ENCODE measurements at places on chromosomes 6 and 20. TPM values are rescaled to one million over a fixed set of nuclear protein-coding genes. Genes with fewer than 3 reads are reported as not detected.

GRCh38 chr6:27126815-27127537, 120.5 kb upstream of the PRSS16 start:
- peak; percentile 95 for DNase-seq

The LAMA2 gene
- total RNA-seq: 0.65 TPM

DNA sequence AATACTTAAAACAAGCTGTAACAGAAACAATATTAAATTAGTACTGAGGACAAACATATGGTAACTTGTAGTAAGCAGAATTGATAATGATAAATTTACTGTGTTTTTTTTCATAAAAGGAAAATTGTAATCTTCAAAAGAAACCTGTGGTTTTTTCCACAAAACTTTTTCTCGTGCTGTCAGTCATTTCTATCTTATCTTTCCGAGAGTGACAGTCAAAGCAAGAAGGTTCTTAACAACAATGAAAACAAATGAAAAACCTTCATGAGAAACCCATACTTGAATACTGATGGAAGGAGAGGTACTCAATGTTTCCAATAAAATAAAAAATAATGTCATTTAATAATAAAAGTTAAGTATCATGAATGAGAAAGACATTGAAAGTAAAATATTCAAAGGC, 174.0 kb downstream of the TBC1D32 start:
- DNase-seq: no peak

The EYA4 gene
- total RNA-seq: 16.3 TPM

DNA sequence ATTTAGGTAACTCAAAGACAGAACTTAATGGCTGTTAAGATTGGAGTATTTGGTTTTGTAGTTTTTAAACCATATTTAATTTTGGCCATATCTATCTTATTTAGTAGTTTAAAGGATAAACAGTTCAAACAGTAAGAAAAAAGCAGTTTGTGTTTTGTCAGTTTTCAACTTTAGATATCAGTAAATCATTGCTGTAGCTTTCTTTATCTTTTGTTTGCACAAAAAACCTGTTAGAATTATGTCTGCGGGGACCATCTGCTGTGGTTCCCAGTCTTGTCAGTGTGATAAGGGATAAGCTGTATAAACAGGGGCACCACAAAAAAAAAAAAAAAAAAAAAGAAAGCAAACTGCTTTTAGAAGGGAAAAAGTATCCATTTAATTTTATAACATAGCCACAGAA, 40.9 kb downstream of the CDKAL1 start:
- no peak for DNase-seq

- DNase-seq: no peak
Observed at GRCh38 chr20:2045101-2045500, 51.2 kb upstream of the PDYN start.

- no peak for DNase-seq
Observed at GRCh38 chr6:164167873-164168405, 753.4 kb downstream of the QKI start.

DNA sequence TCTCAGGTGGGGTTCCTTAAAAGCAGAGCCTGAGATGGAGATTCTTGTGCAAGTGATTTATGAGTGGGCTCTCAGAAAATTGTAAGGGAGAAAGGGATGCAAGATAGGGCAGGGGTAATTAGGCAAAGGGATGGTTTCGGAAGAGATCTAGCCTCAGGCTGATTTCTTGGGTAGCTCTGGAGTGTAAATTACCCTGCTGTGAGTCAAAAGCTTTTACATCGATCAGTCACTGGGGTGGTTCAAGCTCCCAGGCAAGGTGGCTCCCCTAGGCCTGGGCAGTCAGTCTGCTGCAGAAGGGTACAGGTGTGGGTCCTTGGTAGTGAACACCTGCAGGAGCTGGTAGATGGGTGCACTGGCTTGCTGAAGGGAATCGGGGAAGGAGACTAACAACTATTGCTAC, 11.1 kb upstream of the PM20D2 start:
- DNase-seq: no peak

DNA sequence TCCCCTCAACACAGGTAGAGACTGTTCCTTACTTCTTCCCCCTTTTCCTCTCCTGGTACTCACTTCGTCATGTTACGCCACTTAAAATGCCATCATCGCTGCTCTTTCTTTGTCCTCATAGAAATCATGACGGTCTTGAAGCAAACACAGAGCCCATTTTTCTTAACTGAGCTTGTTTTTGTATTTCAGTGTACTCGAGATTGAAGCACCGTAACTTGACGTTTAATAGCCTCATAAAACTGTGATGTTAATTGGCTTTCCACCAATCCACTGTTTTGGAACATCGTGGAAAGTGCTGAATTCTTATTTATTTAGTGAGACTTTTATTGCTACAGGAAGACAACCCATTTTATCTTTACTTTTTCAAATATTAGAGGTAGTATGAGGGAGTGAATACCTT, 38.7 kb downstream of the DUSP22 start:
- DNase-seq: no peak

The CLIC5 gene
- total RNA-seq: not detected

The TRIM27 gene
- total RNA-seq: 117 TPM

DNA sequence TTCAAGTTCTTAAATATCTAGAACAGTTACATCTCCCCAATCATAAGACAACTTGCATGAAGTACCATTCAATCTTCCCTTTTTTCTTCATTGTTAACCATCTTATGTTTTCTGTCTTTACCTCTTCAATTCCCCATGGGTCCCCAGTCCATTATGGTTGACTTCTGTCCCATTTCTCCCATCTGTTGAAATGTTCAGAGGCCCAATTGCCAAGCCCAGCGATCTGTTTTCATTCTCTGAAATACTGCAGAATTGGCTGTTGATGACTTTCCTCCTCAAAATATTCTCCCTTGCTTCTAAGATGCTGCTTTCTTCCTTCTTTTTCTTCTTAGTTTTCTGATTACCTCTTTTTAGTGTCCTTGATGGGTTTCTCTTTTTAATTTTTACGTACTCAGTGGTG, 26.0 kb downstream of the DSTN start:
- no peak for DNase-seq

DNA sequence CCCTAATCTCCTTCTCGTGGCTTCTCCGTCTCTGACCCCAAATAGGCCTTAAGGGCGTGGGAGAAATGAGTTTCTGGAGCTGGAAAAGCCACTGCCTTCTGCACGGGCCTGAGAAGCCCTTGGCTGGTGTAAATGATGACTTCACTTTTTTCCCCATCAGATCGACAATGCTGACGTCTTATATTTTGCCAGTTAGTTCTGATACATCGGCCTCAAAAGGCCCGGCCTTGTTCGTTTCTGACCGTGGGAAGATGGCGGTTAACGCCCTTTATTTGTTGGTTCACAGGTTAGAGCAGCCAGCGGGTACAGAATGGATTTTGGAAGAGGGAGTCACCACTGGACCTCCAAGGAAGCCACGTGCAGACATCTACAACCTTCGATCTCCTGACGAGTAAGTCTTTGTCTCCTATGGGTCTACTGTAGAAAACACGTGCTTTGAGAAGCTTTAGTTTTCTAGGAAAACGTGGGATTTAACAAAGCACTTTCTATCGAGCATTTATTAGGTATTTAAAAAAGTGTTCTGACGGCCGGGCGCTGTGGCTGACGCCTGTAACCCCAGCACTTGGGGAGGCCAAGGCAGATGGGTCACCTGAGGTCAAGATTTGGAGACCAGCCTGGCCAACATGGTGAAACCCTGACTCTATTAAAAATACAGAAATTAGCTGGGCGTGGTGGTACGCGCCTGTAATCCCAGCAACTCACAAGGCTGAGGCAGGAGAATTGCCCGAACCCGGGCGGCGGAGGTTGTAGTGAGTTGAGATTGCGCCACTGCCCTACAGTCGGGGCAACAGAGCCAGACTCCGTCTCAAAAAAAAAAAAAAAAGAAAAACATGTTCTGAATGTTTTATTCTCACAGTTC, 1.2 kb upstream of the ZNFX1 start:
- DNase-seq: no peak

- peak; percentile 35 for DNase-seq
Observed at GRCh38 chr20:58224097-58224496, 4.4 kb downstream of the ANKRD60 start.

DNA sequence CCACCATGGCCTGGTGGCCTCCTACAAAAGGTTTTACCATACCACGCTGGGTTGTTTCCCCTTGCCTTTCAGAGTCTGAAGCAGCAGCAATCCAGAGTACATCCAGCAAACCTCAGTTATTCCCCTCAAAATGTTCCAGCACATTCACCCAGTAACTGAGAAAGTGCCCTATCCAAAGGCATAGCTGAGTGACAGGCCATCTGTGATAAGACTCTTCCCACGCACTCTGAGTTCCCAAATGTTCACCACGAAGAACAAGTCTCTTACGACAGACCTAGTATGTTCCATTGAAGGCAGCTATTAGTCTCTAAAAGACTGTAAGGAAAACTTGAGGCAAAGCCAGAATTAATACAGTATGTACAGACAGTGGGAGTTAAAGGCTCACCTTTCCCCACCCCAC, 31.6 kb upstream of the C20orf144 start:
- no peak for DNase-seq

- no peak for DNase-seq
Observed at GRCh38 chr6:146878952-146879340, 280.2 kb downstream of the ADGB start.

- DNase-seq: no peak
Observed at GRCh38 chr6:44366781-44367180, 20.7 kb upstream of the CDC5L start.

DNA sequence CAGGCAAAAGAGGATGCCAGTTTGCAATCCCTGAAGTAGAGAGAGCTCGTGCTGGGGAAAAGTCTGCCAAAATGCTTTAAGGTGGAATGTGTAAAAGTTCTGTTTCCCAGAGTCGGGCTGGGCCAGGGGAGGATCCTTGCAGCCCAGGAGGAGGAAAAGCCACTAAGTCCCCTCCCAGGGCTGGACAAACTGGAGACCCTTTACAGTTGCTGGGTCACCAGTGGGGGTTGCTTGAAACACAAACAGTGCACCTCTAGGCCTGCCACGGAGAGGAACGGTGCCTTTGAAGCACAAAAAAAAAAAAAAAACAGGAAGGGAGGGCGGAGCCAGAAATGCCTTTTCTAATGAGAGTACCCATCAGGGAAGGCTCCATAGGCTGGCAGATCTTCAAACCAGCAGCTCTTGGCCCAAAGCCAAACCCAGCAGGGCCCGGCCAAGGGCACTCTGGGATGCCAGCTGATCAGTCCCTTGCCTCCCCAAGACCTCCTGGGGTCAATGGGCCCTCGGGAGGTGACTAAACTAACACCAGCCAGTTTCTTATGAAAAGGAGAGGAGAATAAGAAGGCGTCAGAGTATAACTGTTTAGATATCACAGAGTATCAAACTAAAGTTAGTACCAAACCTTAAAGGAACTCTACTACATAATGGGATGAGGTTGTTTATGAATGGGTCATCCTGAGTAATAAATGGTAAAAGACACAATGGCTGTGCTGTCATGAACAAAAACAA, 23.7 kb downstream of the HLA-A start:
- DNase-seq: peak; percentile 91

The USP49 gene
- 3.9 TPM for total RNA-seq

The MEP1A gene
- not detected for total RNA-seq

DNA sequence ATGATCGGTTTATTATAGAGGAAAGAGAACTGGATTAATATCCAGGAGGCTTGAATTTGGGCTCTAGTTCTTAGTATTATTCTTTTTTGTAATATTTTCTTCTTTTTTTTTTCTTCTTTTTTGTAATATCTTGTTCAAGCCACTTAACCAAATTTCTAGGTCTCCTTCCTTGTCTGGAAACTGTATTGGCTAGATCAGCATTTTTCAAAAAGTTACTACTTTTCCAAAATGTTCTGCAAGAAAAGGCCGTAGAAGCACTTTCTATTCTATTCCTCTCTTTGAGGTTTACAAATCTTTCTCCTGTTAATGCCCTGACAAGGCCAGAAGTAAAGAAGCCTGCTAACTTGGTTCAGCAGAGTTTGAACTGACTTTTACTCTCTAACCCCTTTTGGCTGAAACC, 12.0 kb downstream of the BMP6 start:
- DNase-seq: no peak

The MTFR2 gene
- 10.1 TPM for total RNA-seq

DNA sequence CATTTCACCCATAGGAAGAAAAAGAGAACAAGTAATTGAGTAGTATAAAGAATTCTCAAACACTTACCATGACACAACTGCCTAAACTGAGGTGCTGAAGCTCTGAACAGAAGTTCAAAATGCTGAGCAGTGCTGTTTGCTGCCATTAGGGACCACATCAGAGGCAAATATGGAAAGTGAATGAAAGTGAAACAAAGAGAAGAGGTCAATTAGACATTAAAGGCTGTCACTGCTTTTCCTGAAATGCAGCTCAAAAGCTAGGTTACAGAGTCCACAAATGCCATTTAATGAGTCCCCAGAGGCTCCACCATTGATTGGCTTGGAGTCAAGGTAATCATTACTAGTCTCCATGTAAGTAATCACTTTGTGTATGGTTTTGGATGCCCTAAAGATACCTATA, 46.1 kb downstream of the POU3F2 start:
- no peak for DNase-seq

The FAM162B gene
- 0.29 TPM for total RNA-seq

DNA sequence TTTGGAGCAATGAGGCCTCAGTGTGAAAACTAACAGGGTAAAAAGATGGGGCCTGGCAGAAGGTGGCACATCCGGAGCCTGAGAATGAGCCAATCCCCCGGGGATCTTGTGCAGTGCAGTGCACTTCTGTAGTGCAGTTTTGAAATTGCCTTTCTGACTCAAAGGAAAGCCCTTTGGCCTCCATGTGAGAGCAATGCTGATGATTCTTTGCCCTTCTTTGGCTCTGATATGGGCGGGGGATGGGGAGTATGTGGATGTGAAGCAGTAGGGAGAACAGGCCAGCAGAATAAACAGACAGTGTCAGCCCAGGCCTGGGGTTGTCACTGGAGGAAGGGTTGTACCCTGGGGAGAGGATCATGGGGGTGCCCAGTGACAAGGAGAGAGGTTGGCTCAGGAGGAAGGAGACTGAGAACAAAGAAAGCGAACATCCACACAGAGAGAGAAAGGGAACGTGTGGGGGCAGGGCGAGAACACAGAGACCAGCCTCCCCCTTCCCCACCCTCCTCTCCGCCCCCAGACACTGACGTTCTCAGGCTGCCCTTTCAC, 351.2 kb downstream of the CDC5L start:
- DNase-seq: peak; percentile 96

DNA sequence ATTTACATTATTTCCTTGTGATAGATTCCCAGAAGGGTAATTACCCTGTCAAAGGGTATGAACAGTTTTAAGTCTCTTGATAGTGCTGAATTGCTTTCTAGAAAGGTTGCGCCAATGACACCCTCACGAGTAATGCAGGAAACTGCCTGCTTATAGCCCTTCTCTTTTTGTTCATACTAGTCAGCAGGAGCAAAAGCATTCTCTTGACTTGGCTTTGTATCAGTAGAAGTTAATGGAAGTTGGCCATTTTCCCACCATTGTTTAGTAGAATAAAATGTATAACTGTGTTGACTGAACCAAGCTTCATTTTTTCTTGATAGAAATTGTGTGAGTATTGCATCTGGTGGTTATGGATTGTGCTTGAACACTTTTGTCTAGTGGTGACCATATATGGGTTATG, 100.1 kb downstream of the FARS2 start:
- no peak for DNase-seq

DNA sequence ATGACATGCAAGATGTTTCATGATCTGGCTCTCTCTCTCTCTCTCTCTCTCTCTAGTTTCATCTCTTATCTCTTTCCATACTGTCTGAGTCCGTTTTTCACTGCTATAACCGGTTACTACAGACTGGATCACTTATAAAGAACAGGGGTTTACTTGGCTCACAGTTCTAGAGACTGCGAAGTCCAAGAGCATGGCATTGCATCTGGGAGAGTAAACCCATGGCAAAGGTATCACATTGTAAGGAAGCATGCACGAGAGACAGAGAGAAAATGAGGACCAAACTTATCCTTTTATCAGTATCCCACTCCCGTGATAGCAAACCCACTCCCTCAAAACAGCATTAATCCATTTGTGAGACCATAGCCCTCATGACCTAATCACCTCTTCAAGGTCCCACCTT, 7.2 kb upstream of the AGPAT4 start:
- DNase-seq: no peak

All from Daoy (cell line).